ENCODE measurements at places on chromosomes 6 and 20. TPM values are rescaled to one million over a fixed set of nuclear protein-coding genes. Genes with fewer than 3 reads are reported as not detected.

The DNMT3B gene
- polyA plus RNA-seq: 1.2 TPM

The FOXF2 gene
- polyA plus RNA-seq: not detected

The RAD21L1 gene
- not detected for polyA plus RNA-seq

DNA sequence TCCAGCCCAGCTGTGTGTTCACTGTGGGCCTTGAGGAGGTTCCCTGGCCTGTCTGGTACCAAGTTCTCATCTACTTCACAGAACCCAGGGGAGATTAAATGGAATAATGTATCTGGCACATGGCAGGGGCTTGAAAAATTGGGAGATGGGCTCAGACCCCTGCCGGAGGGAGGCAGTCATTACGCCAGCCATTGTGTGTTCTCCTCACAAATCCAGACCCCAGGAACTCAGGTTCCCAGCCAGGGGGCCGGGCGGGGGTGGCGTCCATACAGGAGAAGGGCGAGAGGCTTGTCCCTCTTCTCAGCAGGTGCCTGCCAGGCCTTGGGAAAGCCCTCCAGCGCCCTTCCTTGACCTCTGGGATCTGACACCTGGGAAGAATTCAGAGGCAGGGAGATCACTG, 8.1 kb downstream of the NOL4L start:
- no peak overlapping the region for H3K27ac ChIP-seq
- H3K36me3 ChIP-seq: no peaks in the 10 kb centered on the region
- H3K27me3 ChIP-seq: no peaks in the 10 kb centered on the region
- no peak overlapping the region for H3K4me3 ChIP-seq
- H3K4me1 ChIP-seq: no peaks in the 10 kb centered on the region
- peak; percentile 45 for DNase-seq

GRCh38 chr20:58888521-58889333, 36.2 kb downstream of the GNAS start:
- peak overlapping the region; percentile 69 for H3K4me3 ChIP-seq
- no peak overlapping the region for H3K27ac ChIP-seq
- no peaks in the 10 kb centered on the region for H3K36me3 ChIP-seq
- peaks cover 1% of the 10 kb centered on the region for H3K4me1 ChIP-seq

DNA sequence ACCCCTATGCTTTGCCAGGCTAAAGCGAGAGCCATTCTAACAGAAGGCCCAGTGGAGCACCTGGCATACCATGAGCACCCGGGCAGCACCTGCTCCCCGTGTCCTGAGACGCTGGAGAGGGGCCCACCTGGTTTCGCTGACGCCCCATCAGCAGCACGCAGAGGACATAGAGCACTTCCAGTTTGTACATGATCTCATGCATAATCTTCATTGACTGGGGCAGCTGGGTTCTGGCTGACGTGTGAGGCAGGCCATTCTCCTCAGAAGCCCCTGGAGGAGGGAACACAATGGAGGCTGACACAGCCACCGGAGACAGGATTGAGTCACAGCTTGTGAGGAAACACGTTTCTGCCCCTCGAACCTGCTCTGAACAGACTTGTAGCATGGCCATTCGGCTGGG, 65.4 kb downstream of the MYH7B start:
- no peaks in the 10 kb centered on the region for H3K4me1 ChIP-seq
- no peaks in the 10 kb centered on the region for H3K27me3 ChIP-seq
- no peak overlapping the region for H3K4me3 ChIP-seq
- no peak for DNase-seq
- H3K36me3 ChIP-seq: peaks cover 2% of the 10 kb centered on the region

GRCh38 chr6:148509119-148509799, 166.6 kb downstream of the SASH1 start:
- H3K27me3 ChIP-seq: no peaks in the 10 kb centered on the region
- DNase-seq: no peak
- peak overlapping the region; percentile 61 for H3K4me3 ChIP-seq
- H3K36me3 ChIP-seq: no peaks in the 10 kb centered on the region
- no peaks in the 10 kb centered on the region for H3K4me1 ChIP-seq

GRCh38 chr6:164104432-164104831, 689.9 kb downstream of the QKI start:
- H3K36me3 ChIP-seq: no peaks in the 10 kb centered on the region
- H3K27ac ChIP-seq: no peak overlapping the region
- no peak for DNase-seq
- no peaks in the 10 kb centered on the region for H3K27me3 ChIP-seq
- H3K4me3 ChIP-seq: no peak overlapping the region
- no peaks in the 10 kb centered on the region for H3K4me1 ChIP-seq

Data from kidney (tissue), 22 donors.